ENCODE measurements at places on chromosomes 7 and 10.

DNA sequence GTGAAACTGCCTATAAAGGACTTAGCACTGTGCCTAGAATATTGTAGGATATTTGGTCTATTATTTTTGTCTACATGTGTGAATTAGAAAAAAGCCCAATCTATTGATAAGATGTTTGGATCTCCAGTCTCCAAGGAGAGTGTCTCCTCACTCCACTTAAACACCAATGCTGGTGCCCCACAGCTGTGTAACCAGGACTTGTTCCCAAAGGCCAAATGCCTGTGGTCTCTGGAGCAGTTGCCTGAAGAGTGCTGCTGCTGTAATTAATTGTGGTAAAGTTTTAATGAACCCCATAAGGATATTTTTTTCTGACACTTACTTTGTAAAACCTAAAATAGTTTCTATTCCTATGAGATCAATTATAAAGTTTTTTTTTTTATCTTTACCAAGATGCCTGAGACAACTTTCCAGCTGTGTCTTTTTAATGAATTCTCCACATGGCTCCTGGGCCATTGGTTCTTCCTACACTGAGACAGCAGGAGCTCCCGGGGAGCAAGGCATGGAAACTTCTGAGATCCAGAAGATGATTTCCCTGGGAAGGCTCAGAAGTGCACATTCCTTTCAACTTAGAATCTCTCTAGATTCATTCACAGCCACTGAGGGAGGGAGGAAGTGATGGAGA, 11.2 kb upstream of the OR2A5 start:
- no peak for DNase-seq

DNA sequence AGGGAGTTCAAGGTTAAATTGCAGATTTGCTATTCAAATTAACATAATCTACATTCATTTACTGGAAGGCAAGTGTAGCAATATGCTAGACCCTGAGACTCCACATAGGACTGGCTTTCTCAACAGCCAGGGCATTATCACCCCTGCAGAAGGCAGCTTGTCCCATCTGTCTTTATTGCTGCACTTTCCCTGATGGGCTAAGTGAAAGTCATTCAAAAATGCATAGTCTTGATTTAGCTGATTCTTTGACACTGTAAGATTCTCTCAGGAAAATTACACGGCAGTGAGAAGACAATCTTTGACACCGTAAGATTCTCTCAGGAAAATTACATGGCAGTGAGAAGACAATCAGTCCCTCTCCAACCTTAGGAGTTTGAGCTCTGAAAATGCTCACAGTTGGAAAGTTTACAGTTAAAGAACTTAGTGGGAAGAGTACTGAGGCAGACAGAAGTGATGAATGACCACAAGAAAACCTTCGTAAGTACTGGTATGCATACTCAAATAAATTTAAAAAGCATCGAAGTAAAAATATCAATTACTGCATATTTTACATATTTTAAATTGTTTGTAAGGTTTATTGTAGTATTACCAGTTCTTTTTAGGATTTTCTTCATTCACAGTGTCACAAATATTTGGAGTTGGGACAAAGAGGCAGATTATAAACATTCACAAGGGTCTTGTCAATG, 88.9 kb downstream of the RAPGEF5 start:
- DNase-seq = no peak

DNA sequence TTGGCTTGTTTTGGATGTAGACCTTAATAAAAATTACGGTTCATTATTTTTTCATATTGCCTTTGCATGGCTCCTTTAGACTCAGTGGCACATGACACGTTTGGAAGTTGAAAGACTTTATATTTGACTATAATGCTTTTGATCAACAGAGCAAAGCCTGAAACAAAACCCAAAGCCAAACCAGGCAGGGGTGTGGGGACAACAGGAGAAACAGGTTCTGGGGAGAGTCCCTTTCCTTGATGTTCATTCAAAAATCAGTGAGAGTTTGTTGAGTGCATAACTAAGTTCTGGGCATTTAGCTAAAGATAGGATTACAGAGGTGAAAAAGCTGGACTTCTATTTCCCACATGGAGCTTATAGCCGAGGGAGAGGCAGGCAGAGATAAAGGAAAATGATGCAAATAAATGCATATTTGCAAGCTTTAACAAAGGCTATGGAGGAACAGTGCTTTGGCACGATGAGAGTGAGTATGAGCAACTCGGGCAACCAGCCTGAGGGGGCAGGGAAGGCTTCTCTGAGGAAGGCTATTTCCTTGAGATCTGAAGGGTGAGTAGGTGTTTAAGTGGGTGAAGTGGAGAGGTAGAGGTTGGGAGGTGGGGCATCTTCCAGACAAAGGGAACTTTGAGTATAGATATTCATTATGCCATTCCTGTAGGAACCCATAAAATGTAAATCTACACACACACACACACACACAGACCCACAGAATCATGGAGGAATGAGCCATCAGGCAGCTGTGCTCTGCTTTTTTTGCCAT, 34.5 kb upstream of the PDZD8 start:
- DNase-seq = no peak

DNA sequence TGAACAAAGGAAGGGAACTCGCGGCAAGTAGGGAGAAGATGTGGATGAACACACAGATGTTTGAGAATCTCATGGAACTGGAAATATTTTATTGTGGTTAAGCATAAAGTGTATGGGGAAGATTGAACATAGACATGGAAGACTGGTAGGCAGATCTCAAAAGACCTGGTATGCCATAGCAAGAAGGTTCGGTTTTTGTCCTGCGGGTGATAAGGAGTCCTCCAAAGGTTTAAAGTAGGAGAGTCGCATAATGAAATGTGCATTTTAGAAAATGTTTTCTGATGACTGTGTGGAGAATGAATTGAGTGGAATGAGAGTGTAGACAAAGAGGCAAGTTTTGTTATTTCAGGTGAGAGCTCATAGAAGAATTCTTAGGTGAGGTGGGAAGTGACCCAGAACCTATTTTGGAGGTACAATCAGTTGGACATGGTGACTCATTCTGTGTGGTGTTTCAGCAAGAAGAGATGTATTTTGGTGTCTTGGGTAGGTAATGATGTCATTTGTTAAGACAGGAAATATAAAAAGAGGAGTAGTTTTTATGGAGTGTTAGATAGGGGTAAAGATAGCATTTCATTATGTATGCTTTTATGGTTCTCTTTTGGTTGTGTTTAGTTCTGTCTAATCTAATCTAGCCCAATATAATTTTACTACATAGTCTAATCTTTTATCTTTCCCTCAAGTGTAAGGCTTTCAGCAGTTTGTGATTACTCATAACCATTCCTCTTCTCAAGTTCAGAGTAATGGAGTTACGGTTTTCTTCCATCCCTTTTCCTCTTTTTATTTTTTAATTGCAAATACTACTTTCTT, 239.2 kb downstream of the EXOC4 start:
- DNase-seq = no peak

- no peak for DNase-seq
Observed at GRCh38 chr7:130921391-130922180, 187.6 kb upstream of the KLF14 start.

- no peak for DNase-seq
Observed at GRCh38 chr10:113095419-113096127, 145.5 kb downstream of the TCF7L2 start.

DNA sequence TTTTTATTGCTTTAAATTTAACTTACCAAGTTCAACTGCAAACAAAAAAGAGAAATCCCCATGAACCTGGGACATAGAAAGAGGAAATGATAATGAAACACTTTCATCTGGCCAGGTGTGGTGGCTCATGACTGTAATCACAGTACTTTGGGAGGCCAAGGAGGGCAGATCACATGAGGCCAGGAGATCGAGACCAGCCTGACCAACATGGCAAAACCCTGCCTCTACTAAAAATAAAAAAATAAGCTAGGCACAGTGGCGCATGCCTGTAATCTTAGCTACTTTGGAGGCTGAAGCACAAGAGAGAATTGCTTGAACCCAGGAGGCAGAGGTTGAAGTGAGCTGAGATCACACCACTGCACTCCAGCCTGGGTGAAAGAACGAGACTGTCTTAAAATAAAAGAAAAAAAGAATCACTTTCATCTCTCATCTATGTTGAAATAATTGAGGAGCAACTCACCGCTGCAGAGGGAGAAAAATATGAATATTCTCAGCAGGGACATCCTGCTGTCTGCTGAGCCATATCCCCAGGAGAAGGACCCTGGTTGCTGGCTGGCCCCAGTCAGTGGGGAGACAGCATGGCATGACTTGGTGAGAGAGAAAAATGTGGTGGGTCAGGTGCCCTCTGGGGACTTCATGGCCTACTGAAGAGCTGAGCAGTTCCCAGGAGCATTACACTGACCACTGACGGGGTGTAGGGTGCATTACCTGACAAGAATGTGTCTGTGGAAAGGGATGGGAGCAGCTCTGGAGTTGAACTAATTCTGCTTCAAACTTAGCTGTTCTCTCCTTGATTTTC, 22.8 kb upstream of the TARP start:
- no peak for DNase-seq

DNA sequence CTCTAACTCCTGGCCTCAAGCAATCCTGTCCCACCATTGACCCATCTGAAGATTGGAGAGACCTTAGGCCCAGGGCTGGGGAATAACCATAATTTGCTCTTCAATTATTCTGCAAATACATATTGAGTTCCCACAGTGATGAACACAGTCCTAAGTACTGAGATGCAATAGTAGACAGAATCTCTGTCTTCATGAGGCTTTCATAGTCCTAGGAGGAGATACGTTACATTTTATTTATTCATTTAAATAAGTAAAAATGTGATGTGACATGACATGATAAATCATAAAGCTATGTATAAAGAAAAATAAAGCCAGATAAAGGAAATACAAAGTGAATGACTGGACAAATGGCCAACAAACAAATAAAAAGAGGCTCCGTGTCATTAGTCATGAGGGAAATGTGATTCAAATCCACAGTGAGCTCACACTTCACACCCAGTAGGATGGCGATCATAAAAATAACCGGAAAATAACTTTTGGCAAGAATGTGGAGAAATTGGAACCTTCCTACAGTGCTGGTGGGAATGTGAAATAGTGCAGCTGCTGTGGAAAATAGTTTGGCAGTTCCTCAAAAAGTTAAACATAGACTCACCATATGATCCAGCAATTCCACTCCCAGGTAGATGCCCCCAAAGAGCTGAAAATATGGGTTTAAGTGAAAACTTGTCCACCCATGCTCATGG, 52.1 kb upstream of the JCAD start:
- no peak for DNase-seq

DNA sequence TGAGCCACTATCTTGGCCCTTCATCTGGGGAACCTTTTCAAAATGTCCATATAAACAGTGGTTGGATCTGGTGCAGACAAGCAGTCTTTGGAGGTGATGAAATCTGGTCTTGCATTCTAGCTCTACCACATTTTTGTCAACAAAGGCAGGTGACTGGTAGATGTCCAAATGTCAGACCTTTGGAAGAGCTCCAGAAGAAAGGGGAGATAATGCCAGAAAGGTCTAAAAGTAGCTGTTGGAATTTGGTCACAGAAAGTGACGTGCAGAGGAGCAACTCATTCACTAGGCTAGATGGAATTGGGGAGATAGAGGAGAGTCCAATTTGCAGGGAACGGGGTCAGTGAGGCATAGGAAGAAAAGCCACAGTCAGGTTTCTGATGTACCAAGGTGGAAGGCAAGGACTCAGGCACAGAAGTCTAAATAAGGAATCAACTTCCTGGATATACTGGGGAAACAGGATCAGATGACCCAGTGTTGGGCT, 36.4 kb upstream of the WAC start:
- no peak for DNase-seq

DNA sequence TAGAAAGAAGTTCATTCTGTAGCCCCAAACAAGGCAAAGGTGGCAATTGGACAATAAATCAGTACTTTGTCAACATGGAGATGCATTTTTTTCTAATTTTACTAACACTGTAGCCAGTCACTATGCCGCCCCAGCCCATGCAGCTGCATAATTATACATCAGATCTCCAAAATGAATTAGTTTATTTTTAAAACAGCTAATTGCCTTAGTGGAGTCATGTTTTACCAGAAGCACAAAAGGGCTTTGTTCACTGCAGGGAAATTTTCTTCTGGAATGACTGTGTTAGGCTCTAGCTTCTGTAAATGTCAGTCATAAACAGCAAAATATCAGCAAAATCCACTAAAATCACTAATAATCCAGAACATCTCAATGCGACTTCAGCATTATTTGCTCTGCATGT, 20.1 kb upstream of the HDAC9 start:
- DNase-seq = no peak

Data from activated CD8-positive, alpha-beta memory T cell treated with anti-CD3 and anti-CD28 coated beads, Interleukin-2, amount 50 U/mL, for 4 hours (primary cell).